Posterior cingulate gyrus (tissue), 11 donors: ENCODE measurements at places on chromosomes 3 and 15.
A peak's percentile ranks its signal among the peaks of the same experiment; 100 is the strongest.

GRCh38 chr3:137325934-137326333 lies 368.2 kb downstream of the IL20RB start:
- no peak for DNase-seq

GRCh38 chr3:128072454-128073184 lies 20.4 kb downstream of the SEC61A1 start:
- no peak for DNase-seq

GRCh38 chr3:184874709-184875644 lies 63.0 kb downstream of the VPS8 start:
- no peak for DNase-seq

DNA sequence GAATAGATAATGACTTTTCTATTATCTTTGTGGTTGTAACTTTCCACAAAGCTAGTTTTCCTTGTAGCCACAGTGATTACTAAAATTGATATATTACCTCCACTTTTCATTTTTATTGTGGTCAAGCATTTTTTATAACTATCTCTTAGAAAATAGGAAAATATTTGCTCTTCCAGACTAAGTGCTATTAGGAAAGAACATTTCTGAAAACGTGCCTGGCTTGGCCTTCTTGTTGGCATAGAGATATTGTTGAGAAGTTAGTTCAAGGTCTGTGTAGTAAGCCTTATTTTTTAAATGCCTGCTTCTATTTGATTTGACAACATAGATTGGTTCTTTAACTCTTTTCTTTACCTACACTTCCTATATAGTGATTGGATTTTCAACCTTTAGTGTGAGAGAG lies 101.7 kb downstream of the IL1RAP start:
- no peak for DNase-seq

GRCh38 chr3:126449621-126450051 lies 26.1 kb downstream of the ZXDC start:
- DNase-seq = no peak

- DNase-seq = no peak
These were observed 2.9 kb downstream of the TRA2B start for GRCh38 chr3:185934767-185935464.

- DNase-seq = no peak
These were observed 21.4 kb upstream of the SRP14 start for GRCh38 chr15:40060236-40060961.

- no peak for DNase-seq
These were observed 49.5 kb downstream of the GLDN start for GRCh38 chr15:51390966-51391422.

- DNase-seq = no peak
These were observed 310.5 kb upstream of the TPM1 start for GRCh38 chr15:62732078-62732477.

DNA sequence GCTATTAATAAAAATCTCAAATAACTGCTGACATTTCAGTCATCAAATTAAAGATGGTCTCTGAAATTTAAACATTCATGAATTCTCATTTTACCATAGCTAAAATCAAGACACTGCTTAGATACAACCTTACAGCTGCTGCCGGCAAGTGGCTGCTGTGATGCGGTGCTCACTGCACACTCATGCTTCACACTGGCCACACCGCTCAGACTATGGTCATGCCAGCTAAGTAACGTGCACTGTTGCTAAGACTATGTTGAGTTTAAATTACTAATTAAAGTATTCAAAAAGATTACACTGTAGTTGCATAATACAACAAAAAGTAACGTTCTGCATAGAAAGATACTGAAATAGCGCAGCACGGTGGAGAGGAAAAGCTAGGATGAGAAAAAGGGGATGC lies 12.1 kb downstream of the ATP13A3 start:
- DNase-seq = no peak

DNA sequence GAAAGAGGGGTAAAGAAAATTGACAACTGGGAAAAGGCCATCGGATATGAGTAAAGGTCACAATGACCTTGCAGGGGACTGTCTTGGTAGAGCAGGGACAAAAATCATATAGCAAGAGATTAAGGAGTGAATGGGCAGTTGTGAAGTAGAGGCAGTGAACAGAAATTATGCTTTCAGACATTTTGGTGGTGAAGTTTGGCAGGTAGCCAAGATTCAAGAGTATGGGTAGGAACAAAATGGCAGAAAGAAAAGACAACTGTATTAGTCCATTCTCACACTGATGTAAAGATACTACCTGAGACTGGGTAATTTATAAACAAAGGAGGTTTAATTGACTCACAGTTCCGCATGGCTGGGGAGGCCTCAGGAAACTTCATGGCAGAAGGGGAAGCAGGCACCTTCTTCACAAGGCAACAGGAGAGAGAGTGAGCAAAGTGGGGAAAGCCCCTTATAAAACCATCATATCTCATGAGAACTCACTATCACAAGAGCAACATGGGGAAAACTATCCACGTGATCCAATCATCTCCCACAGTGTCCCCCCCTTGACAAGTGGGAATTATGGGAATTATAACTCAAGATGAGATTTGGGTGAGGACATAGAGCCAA lies 84.0 kb downstream of the CGNL1 start:
- no peak for DNase-seq

DNA sequence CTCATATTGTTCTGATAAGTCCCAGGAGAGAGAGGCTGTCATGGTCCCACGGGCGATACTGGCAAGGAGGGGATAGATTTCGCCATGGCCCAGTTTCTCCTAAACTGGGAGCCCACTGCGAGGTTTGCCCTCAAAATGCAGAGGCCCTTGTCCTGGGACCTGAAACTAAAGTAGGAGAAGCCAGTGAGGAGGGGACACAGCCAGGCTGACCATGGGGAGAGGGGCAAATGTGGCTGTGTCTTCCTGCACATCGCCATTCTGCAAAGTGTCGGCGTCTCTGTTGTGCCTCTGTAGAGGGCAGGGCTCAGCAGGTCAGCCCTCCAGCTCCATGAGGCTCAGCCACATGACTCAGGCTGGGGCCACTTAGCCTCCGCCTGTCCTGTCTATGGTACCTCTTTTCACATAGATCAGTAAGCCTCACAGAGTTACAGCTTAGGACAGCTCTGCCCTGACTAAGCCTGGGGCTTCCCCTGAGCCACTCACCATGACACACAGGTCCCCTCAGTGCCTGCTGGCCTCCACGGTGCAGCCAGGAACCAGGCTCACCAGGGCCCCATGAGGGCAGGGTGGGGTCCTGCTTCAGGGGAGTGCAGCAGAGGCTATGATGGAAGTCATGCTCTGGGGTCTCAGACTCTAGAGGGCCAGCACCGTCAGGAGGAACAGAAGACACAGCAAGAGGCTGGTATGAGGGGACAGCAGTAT lies 28.6 kb upstream of the PLXNA1 start:
- no peak for DNase-seq

- no peak for DNase-seq
These were observed 114.6 kb downstream of the LRIG1 start for GRCh38 chr3:66386011-66386924.

GRCh38 chr3:49279376-49279775 lies 2.3 kb upstream of the C3orf62 start:
- DNase-seq = no peak

- DNase-seq = no peak
These were observed 43.0 kb downstream of the SAXO2 start for GRCh38 chr15:82305621-82306048.

DNA sequence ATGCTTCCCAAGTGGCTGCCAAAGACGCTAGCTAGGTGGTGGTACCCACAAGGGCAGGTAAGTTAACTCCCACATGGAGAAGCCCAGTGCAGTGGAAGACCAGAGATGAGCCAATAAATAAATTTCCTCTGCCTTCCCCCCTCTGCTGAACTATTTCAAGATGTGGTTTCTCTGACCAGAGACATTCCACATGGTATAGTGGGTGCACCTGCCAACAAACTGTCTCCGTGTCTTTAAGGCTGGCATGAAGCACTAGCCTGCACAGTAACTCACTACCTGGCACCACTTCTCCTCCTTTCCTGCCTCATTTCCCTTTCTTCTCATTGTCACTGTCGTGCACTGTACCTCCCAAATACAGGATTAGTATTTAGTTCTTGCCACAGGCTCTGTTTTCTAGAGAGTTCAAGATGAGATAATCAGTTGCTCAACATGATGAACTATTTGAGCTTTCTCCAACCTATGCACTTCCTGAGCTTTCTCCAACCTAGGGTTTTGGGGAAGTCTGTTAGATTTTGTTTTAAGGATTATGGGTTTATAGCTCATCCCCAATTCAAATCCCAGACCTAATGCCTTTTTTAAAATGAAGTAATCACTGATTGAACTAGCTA lies 8.4 kb upstream of the CRTAP start:
- no peak for DNase-seq

DNA sequence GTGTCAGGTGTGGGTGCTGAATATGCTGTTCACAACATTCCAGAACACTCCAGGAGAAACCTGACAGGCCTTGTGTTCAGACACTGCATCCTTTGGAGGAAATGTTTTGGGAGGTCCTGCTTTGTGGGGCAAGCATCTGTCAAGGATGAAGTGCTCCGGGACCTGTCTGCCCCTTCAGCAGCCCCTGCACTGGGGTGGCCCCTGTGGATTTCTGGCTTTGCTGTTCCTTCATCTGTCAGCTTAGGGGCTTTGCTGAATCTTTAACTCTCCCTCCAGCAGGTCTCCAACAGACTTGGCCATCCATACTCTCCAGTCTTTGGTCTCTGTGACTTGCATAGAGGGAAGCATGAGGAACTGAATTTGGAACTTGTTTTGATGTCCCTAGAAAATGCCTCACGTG lies 3.1 kb downstream of the PRR23E start:
- no peak for DNase-seq

- no peak for DNase-seq
These were observed 477.1 kb upstream of the KCNMB2 start for GRCh38 chr3:178059119-178059518.

DNA sequence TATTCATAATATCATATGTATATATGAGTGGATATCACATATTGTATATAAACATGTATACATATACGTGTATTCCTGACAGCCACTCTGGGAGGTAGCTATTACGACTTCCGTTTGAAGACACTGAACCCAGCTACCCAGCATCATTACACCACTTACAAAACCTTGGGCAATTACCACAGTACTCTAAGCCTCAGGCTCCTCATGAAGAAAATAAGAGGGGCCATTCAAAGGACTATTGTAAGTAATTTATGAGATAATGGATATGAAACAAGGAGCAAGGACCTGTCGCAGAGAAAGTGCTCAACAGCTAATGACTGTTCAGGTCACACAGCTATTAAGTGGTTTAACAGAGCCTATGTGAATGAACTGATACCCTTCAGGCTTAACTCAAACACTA lies 52.4 kb downstream of the KCNMB2 start:
- no peak for DNase-seq

- DNase-seq = no peak
These were observed 16.0 kb downstream of the ANKRD63 start for GRCh38 chr15:40266828-40267304.

DNA sequence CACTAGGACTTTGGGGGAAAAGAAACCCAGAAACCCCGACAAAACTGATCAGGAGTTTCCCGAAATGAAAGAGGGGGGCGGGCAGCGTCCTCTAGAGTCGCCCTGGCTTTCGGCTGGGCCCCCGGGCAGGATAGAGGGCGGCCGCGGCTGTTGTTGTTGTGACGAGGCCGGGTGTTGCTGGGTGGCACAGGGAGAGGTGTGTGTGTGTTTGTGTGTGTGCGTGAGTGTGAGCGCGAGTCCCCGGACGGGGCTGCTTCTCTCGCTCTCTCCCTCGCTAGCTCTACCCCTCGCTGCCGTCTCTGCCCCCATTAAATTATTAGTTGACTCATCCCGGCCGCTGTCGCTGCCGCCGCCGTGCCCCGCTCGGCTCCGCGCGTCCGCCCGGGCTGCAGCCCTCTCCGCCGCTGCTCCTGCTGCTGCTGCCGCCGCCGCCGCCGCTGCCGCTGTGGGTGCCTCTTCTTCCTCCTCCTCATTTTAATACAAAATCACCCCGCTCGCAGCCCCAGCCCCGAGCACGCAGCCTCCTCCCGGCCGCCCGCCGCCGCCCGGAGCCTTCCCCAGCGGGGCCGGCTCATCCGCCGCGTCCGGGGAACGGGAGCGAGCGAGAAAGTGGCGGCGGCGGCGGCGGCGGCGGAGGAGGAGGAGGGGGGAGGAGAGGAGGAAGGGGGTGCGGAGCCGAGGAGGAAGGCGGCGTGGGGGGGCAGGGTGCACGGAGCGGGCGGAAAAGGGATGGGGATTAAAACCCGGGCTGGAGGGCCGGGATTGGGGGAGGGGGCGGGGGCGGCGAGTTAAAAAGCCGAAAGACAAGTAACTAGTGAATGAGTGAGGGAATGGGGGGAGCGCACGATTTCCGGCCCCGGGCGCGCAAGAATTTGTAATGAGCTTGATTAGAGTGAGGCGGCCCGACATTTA lies at the start of gene SATB1:
TSS of gene SATB1 (minus strand) at position 611 of the 912 bp plus-strand sequence. CDS start 4,372 bp downstream, outside the sequence.
- peak; percentile 94 for DNase-seq

DNA sequence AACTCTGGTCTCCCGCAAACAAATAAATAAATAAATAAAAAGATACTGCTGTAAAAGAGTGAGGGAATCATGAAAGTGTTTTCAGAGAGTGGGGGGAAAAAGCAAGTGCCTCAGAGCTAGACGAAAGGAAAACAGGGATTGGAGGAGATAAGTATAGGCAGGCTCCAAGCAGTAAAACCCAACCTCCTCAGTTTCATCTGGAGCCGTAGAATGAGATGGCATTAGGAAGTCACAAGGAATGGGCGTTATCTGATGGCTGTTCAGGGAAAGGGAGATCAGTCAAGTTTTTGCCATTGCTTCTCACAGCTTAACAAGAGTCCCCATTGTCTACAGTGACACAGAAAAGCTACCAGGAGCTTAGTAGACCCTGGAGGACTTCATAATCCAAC lies 451.5 kb upstream of the PPP2R3A start:
- DNase-seq = no peak

GRCh38 chr3:98233468-98233867 lies 30.6 kb upstream of the OR5H6 start:
- DNase-seq = no peak

DNA sequence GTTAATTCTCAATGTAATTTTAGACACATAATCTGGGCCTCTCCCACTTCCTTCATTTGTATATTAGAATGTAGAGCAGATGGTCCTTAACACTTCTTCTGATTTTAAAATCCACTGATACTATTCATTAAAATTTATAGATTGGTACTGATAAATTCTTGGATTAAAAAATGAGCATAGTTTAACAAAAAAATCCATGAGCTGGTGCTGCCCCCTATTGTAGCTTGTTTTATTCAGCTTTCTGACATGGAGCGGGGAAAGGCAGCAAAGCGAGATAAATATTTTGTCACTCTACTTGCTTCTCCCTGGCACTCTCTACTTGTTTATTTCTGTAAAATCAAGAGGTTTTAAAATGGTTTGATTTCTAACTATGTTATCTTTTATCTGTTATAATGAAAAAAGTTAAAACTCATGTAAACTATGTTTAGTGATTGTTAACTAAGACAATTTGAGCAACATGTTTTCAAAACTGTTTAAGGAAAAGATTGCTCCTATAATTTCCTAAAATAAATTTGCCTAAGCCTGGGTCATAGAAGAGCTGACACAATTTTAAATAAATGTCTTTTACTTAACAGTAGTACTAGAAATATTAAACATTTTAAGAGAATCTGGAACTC lies 26.5 kb upstream of the PLOD2 start:
- DNase-seq = no peak
